ENCODE measurements at places on chromosomes 4 and X.
A peak's percentile ranks its signal among the peaks of the same experiment; 100 is the strongest.

DNA sequence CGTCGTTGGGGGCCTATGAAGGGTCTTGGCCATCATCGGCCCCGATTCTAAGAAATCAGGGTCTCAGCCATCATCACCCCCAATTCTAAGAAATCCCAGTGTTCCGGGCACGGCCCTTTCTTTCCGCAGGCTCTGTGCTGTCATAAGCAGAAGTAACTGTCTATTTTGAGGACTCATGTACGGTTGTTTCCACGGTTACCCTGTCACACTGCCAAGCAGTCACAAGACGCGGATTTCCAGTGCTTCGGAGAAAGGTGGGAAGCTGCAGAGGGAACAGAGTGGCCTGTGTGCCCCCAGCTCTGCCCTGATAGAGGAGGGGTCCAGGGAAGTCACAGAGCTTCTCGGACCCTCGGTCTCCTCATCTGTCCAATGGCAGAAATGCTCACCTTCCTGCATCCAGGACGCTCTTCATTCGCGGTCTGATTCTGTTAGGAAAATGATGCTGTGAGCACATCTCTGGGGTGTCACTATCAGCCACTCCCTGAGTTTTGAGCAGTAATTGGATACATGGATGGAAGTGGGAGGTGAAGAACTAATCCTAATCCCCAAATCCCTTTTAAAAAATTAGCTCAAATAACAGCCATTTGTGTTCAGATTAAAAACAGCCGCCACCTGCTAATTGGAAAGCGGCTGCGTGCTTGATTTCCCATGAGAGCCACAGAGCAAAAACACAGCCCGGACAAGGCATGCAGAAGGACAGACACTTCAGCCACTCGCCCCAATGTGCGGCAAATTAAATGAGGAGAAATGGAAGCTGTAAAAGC is 73.1 kb downstream of the WFS1 start:
- H3K36me3 ChIP-seq, result no peaks in the 10 kb centered on the region
- DNase-seq, result no peak
- H3K27me3 ChIP-seq, result peaks cover 5% of the 10 kb centered on the region
- no peak overlapping the region for H3K27ac ChIP-seq
- peaks cover 17% of the 10 kb centered on the region for H3K4me1 ChIP-seq
- no peak overlapping the region for H3K4me3 ChIP-seq

GRCh38 chr4:69970071-69970470 is 4.5 kb upstream of the CSN2 start:
- no peaks in the 10 kb centered on the region for H3K4me1 ChIP-seq
- H3K36me3 ChIP-seq, result no peaks in the 10 kb centered on the region
- H3K4me3 ChIP-seq, result no peak overlapping the region
- H3K27ac ChIP-seq, result no peak overlapping the region
- DNase-seq, result no peak
- H3K27me3 ChIP-seq, result no peaks in the 10 kb centered on the region

GRCh38 chrX:42754115-42754514 is 23.8 kb downstream of the PPP1R2C start:
- no peak for DNase-seq
- no peaks in the 10 kb centered on the region for H3K27me3 ChIP-seq
- no peak overlapping the region for H3K4me3 ChIP-seq
- no peak overlapping the region for H3K27ac ChIP-seq
- H3K36me3 ChIP-seq, result no peaks in the 10 kb centered on the region
- no peaks in the 10 kb centered on the region for H3K4me1 ChIP-seq

DNA sequence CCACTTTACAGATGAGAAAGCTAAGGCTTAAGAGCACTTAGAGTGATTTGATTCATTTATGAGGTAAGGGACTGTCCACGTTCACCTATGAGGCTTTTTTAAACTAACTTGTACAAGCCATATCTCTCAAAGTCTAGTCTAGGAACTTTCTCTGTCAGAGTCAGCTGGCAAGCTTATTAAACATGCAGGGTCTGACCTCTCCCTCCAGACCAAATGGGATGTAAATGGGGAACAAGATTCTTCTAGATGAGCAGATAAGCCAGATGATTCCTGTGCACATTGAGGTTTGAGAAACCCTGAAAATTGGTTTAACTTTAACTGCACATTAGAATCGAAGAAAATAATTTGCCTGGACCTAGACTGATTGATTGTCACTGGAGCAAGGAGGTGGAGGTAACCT is 160.0 kb upstream of the SPRY1 start:
- no peaks in the 10 kb centered on the region for H3K4me1 ChIP-seq
- no peak overlapping the region for H3K27ac ChIP-seq
- DNase-seq, result no peak

DNA sequence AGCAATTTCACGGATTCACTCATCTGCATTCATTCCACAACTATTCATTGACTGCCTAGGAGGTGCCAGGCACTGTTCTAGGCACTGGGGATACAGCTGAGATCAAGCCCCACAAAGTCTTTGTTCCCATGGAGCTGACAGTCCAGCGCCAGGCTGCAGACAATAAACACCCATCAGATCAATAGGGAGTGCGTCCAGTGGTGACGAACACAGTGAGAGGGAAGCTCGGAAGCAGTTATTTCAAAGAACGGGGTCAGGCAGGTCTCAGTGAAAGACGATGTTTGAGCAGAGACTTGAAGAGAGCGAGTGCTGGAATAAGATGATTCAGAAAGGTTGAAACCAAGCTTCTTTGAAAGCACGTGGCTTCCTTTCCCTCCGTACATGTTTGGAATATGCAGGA is 167.2 kb downstream of the EVC2 start:
- H3K36me3 ChIP-seq, result no peaks in the 10 kb centered on the region
- H3K4me1 ChIP-seq, result no peaks in the 10 kb centered on the region
- H3K4me3 ChIP-seq, result no peak overlapping the region
- H3K27ac ChIP-seq, result no peak overlapping the region
- no peak for DNase-seq
- no peaks in the 10 kb centered on the region for H3K27me3 ChIP-seq

DNA sequence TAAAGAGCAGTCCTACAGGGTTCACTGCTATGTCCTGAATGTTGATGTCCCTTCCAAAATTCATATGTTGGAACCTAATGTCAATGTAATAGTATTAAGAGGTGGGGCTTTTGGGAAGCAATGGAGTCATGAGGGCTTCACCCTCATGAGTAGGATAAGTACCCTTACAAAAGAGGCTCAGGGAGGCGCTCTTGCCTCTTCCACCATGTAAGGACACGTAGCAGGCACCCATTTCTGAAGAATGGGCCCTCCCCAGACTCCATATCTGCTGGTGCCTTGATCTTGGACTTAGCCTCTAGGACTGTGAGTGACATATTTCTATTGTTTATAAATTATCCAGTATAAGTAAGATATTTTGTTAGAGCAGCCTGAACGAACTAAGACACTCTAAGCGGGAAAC is 15.8 kb downstream of the MED28 start:
- no peaks in the 10 kb centered on the region for H3K27me3 ChIP-seq
- no peak overlapping the region for H3K27ac ChIP-seq
- DNase-seq, result no peak
- H3K4me3 ChIP-seq, result no peak overlapping the region

- H3K36me3 ChIP-seq, result peaks cover 23% of the 10 kb centered on the region
- peaks cover 48% of the 10 kb centered on the region for H3K4me1 ChIP-seq
- peak; percentile 1 for DNase-seq
Measured at GRCh38 chr4:1207157-1207470, 34.7 kb upstream of the SPON2 start.

DNA sequence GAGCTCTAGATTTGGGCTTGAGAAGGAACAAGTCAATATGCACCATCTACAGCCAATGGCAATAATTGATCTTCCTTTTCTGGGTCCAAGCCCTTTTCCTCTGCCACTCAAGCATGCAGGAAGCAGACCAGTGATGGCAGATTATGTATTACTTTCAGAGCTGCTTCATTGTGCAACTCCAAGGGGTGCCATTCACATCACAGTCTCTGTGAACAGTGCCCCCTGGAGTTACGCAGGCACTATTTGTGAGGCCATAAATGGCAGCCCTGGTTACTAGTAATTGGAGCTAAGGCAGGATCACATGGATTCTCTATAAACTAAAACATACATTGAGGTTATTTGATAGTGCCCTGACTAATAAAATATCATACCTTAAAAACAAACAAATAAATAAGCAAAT is 313.4 kb upstream of the SLC7A11 start:
- no peak for DNase-seq
- no peaks in the 10 kb centered on the region for H3K4me1 ChIP-seq
- H3K27me3 ChIP-seq, result no peaks in the 10 kb centered on the region
- no peak overlapping the region for H3K4me3 ChIP-seq
- no peak overlapping the region for H3K27ac ChIP-seq
- no peaks in the 10 kb centered on the region for H3K36me3 ChIP-seq

DNA sequence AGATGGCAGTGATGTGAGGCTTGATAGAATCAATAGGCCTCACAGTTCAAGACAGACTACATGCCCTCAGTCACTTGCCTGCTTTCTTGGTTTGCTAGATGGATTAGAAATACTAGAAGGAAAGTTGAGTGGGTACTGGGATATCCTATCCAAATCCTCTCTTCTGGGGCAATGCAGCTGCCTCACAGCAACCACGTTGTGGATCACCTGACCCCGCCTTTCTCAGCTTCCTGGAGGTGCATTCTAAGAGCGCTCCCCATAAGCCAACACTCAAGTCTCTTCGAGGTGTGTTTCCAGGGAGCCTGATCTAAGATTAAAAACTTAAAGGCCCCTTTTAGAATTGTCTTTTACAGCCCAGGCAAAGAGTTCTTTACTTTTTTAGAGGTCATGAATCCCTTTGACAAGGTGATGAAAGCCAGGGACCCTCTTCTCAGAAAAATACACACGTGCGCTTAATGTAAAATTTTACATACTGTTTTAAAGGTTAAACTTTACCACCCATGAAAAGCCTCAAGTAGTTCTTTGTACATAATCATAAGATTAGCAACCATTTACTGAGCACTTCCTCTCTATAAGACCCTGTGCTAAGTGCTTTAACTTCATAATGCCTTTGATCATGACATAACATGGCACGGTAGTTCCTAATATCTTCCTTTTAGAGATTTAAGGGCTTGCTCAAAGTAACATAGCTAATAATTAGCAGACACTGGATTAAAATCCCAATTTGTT is 840 bp upstream of the RPL34 start:
- peaks cover 34% of the 10 kb centered on the region for H3K36me3 ChIP-seq
- H3K27ac ChIP-seq, result peak overlapping the region; percentile 85
- H3K4me1 ChIP-seq, result peaks cover 36% of the 10 kb centered on the region
- no peaks in the 10 kb centered on the region for H3K27me3 ChIP-seq

GRCh38 chr4:153480704-153481103 is 14.5 kb downstream of the TMEM131L start:
- no peak overlapping the region for H3K4me3 ChIP-seq
- peaks cover 45% of the 10 kb centered on the region for H3K4me1 ChIP-seq
- H3K27ac ChIP-seq, result peak overlapping the region; percentile 47
- peaks cover 51% of the 10 kb centered on the region for H3K36me3 ChIP-seq
- no peak for DNase-seq

DNA sequence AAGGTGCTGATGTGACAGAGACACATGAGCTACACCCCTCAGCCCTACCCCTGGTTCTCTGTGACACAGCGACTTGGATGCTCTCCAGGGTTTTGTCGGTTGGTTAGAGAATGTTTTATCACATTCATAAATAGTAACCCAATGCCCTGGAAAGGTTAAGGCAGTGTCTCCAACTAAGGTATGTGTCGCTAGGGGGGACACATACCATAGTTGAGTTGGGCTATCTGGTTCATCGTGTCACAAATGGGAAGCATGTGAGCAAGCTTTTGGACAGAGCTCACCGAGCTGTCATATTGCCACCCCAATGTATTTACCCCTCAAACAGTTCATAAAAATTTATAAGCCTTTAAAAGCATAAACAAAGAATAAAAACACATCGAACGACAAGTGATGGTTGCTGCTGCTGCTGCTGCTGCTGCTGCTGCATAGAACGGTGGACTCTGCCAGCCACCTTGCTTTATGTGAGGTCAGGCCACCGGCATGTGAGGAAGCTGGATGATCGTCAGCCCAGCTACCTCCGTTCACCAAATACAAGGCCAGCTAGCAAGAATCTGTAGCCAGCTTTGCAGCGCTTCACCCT is 55.9 kb downstream of the STOX2 start:
- no peak for DNase-seq
- no peaks in the 10 kb centered on the region for H3K4me1 ChIP-seq
- no peaks in the 10 kb centered on the region for H3K36me3 ChIP-seq

GRCh38 chr4:98728433-98728832 is 70.0 kb upstream of the TSPAN5 start:
- no peak overlapping the region for H3K4me3 ChIP-seq
- peaks cover 3% of the 10 kb centered on the region for H3K4me1 ChIP-seq
- no peaks in the 10 kb centered on the region for H3K36me3 ChIP-seq
- no peaks in the 10 kb centered on the region for H3K27me3 ChIP-seq
- H3K27ac ChIP-seq, result no peak overlapping the region

GRCh38 chr4:69750346-69750745 is 10.1 kb downstream of the SULT1B1 start:
- no peaks in the 10 kb centered on the region for H3K27me3 ChIP-seq
- no peak for DNase-seq
- H3K36me3 ChIP-seq, result no peaks in the 10 kb centered on the region
- no peak overlapping the region for H3K4me3 ChIP-seq
- no peak overlapping the region for H3K27ac ChIP-seq

- DNase-seq, result no peak
- H3K36me3 ChIP-seq, result no peaks in the 10 kb centered on the region
- H3K4me1 ChIP-seq, result no peaks in the 10 kb centered on the region
- no peaks in the 10 kb centered on the region for H3K27me3 ChIP-seq
- H3K4me3 ChIP-seq, result no peak overlapping the region
Measured at GRCh38 chr4:16516796-16517439, 290.6 kb upstream of the TAPT1 start.

DNA sequence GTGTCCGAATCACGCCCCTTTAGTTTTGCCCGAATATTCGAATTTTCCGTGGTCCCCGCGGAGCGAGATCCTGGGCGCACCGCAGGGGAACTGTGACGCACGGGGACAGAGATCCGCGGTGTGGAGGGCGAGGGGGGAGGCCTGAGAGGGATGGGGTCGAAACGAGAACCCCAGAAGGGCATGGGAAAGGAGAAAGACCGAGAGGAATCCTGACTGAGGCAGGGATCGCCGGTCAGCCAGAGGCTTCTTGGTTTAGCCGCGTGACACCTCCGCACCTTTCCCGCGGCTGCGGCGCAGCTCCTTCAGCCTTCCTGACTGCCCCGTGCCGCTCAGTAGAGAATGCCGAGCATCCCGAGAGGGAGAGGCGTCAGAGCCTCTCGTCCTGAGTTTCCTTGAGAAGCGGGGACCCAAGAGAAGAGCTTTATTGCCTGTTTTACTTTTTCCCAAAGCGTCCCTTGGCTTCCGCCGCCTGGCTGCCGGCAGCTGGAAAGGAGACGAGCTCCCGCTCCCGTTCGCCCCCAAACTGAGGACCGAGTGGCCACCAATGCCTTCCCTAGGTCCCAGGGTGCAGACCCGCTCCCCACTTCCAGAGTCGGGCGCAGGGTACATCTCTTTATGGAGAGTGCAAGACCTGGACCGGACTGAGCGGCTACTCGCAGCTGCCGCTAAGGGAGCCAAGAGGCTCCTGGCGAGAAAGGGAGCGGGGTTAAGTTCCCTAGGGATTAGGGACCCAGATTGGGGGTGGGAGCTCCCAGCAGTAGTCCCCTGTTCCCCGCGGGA is 911 bp upstream of the GPR50 start:
- no peak for DNase-seq
- H3K36me3 ChIP-seq, result no peaks in the 10 kb centered on the region
- peaks cover 4% of the 10 kb centered on the region for H3K4me1 ChIP-seq
- no peak overlapping the region for H3K27ac ChIP-seq
- peaks cover 32% of the 10 kb centered on the region for H3K27me3 ChIP-seq
- no peak overlapping the region for H3K4me3 ChIP-seq

- H3K27ac ChIP-seq, result no peak overlapping the region
- DNase-seq, result no peak
- no peak overlapping the region for H3K4me3 ChIP-seq
Measured at GRCh38 chrX:136386173-136386572, 85.4 kb downstream of the ADGRG4 start.
